Activated CD4-positive, alpha-beta T cell treated with anti-CD3 and anti-CD28 coated beads for 48 hours (primary cell): ENCODE measurements at places on chromosomes 1 and 21.

DNA sequence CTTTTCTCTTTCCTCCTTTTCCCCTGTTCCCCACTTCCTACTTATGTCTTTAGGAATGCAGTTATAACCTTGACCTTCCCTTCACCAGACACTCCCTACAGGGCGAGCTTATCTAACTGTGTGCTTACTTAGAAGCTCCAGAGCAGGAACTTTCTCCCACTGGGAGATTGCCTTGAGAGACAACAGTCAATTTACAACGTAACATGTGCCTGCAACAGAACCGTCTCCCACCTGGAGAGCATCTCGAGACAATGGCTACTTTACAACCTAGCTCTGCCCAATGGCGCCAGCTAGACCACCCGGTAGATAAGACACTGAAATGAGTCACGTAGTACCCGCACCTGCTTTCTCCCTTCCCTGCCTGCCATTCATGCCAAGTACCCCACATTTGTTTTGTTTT lies 16.7 kb downstream of the HMGN1 start:
- DNase-seq, result no peak

- no peak for DNase-seq
Observed at GRCh38 chr1:109659997-109660690, 4.2 kb downstream of the GSTM4 start.

DNA sequence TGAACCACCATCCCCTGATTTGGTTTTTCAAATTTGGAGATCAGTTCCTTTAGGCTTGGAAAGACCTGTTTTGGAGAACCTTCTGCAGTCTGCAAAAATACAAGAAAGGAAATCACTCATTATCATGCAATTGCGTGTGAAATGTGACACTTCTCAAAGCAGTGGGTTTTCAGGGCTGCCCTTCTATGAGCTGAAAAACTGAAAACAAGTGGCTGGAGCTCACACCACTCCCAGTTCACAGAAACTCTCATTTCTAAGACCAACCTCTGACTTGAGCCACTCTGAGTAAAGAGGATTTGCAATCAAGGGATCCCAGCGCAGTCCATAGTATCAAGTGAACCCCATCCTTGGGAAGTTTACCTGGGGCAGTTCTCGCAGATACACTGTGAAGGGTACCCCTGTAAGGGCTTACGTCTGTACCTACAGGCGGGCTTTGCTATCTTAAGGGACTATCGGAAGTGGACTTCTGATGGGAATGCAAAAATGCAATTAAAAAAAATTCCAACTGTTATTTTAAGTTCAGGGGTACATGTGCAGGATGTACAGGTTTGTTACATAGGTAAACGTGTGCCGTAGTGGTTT lies 12.8 kb downstream of the SH2D1B start:
- no peak for DNase-seq

DNA sequence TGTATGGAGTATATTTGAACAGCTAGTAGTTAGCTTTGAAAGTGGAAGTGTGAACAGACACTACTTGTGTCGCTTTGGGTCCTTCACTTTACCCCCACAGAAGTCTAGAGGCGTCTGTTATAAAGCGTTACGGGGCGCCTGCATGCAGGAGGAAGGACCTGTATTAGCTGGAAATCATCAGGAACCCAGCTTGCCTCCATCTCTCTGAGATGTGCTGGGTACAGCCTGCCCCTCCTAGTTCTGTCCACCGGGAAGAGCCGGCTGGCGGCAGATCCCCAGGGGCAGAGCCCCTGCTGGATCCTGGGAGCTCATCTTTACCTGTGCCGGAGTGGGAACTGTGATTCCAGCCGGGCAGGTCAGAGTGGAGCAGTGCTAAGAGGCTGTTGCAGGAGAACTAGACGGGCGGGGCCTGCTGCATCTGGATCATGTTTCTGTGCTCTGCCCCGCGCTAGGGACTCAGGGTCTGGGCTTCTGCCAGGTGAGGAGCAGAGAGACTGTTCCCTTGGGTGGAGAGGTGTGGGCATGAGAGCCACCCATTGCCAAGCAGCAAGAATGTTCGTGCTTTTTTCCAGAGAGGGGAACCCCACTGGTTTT lies 22.3 kb upstream of the SPSB1 start:
- no peak for DNase-seq

DNA sequence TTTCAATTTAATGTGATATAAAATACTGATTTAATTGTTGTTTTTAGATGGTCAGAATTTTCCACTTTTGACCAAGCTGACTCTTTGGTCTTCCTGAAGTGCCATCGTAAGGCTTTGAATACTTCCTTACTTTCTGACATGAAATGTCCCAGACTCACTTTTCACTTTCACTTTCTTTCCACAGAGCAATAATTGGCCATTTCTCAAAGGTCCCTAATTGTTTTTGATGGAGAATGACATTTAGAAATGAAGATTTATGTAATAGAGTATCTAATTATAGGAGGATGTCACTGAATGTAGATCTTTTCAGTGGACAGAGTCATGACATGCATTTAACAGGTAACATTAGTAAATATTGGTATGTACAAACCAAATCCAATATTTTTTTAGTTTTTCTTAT lies 1141.6 kb downstream of the KCNT2 start:
- DNase-seq, result no peak
